Activated naive CD4-positive, alpha-beta T cell (primary cell): ENCODE measurements at places on chromosomes 1 and 21.

DNA sequence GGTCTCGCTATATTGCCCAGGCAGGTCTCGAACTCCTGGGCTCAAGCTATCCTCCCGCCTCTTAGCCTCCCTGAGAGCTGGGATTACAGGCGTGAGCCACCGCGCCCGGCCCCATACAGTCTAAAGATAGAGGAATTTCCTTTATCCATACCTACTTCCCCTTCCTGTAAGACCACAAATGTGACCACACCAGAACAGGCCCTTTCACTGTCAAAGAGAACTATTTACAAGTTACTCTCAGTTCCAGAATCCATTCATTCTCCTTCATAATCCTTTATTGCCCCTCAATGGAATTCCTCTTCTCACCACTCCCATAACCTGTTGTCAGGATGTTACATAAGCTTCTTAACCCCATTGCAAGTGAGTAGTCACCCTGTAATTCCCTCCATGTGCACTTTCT, 26.3 kb upstream of the SLC5A9 start:
- no peak for DNase-seq

GRCh38 chr1:105565006-105565405, 1491.5 kb upstream of the PRMT6 start:
- DNase-seq: no peak

- no peak for DNase-seq
These were observed 59.5 kb downstream of the ATP2B4 start for GRCh38 chr1:203686091-203686632.

DNA sequence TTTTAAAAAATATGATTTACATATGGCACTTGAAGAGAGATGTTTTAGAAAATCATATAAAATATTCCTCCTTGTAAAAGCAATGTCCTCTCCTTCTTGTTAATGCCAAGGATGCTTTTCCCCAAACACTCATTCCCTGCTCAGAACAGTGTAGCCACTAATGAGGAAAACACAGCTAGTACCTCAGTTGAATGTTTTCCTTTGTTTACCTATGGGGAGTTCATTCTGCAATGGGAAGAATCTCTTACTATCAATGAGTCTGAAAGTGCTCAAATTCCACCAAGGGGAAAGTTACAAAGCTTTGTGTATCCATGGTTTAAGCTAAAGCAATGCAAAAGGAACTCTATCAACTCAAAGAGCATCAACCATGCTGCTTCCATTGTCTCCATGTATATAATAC, 221.9 kb upstream of the ADGRL2 start:
- no peak for DNase-seq
